ENCODE measurements at places on chromosomes 2 and 18. TPM values are rescaled to one million over a fixed set of nuclear protein-coding genes. Genes with fewer than 3 reads are reported as not detected.

The TUBB8B gene
- total RNA-seq: not detected

GRCh38 chr18:48905513-48905912, 45.3 kb downstream of the SMAD7 start:
- no peak overlapping the region for H3K4me3 ChIP-seq
- H3K4me1 ChIP-seq: peaks cover 7% of the 10 kb centered on the region
- no peaks in the 10 kb centered on the region for H3K27me3 ChIP-seq
- no peaks in the 10 kb centered on the region for H3K36me3 ChIP-seq

DNA sequence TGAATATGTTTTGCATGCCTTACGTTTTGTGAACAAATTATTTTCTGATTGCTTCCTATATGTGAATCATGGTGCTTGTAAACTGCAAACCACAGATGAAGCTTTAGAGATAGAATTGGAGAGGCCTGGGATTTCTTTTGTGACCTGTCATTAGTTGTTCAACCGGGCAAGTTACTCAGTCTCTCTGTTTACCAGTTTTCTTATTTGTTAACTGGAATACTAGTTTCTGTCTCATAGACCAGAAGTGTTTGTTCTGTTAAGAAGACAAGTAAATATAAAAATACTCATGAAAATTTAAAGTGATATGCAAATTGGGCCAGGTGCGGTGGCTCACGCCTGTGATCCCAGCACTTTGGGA, 27.3 kb downstream of the DGKD start:
- DNase-seq: no peak
- H3K4me1 ChIP-seq: peaks cover 59% of the 10 kb centered on the region
- no peaks in the 10 kb centered on the region for H3K27me3 ChIP-seq
- peaks cover 10% of the 10 kb centered on the region for H3K36me3 ChIP-seq
- no peak overlapping the region for H3K27ac ChIP-seq

GRCh38 chr2:16522031-16522831, 143.4 kb downstream of the CYRIA start:
- no peaks in the 10 kb centered on the region for H3K4me1 ChIP-seq
- H3K27ac ChIP-seq: no peak overlapping the region
- DNase-seq: no peak
- H3K36me3 ChIP-seq: no peaks in the 10 kb centered on the region
- no peak overlapping the region for H3K4me3 ChIP-seq
- no peaks in the 10 kb centered on the region for H3K27me3 ChIP-seq

The RGPD8 gene
- 16.0 TPM for total RNA-seq

- H3K36me3 ChIP-seq: no peaks in the 10 kb centered on the region
- H3K27ac ChIP-seq: no peak overlapping the region
- H3K4me1 ChIP-seq: no peaks in the 10 kb centered on the region
- DNase-seq: no peak
Observed at GRCh38 chr2:215601990-215602721, 166.3 kb upstream of the FN1 start.
